BJ (cell line): ENCODE measurements at places on chromosomes 12 and 14.

DNA sequence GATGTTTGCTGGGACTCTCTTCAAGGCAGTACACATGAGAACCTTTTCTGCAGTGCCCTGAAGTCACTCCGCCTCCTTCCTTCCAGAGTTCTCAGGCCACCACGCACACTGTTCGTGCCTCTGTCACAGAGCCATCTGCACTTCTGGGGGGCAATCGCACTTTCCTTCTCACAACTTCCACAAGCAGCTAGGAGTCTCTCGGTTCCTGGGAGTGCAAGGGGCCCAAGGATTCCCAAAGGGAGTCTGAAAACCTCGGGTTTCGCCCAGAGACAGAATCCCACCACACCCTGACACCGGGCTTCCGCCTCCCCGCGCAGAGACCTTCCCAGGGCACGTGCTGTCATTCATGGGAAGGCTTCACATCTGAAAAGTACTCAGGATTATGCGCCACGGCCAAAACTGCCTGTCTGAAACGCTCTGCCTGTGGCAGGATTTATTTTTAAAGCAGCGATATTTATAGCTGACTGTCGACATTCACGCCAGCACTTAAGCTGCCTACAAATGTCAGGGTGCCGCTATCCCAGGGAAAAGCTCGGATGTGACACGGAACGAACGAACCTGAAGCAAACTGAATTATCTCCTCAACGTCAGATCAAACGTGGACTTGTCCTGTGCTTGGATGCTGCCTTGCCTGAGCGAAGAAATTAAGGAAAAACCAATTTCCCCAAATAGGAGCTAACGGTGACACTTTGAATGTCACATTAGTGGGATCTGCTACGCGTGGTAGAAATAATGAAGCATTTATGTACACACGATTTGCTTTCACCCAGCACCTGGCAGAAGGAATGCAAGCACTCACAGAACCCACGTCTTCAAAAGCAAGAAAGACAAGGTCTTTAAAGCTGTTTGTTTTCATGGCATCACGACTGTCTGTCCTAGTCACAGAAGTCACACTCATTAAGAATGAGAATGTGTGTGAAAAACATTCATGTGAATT, 154.0 kb downstream of the PIWIL1 start:
- DNase-seq = no peak

DNA sequence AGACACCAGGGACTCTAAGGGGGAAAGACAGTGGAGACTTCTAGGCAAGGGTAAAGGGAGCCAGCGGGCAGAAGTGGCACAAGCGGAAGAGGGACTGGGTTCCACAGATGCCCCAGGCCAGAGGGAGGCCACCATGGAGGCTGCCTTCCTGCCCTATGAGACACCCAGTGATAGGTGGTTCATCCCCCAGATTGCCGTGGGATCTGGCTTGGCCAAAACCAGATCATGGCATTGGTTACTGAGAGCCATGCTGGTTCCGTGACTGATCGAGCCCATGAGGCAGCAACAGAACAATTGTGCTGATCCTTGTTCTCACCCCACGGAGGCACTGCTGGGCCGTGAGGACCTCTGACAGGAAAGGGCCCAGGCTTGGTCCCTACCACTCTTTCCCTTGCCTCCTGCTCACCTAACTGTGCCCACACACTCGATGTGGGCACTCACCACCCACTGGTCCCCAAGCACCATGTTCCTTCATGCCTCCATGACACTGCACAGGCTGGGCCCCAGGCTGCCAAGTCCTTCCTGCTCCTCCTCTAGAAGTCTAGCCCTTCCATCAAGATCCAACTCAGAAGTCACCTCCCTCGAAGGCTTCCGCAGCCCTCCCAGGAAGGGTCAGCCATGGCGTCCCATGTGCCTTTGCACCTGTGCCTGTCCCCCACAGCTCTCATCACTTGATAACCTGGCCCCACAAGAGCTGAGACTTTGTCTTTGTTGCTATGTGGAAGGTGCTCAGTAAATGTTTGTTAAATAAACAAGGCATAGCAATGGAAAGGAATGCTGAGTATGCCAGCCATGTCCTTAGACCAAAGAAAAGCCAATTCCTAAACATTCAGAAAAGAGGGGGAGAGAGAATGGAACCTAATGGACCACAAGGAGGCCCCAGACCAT, 7.3 kb downstream of the KRT79 start:
- no peak for DNase-seq

DNA sequence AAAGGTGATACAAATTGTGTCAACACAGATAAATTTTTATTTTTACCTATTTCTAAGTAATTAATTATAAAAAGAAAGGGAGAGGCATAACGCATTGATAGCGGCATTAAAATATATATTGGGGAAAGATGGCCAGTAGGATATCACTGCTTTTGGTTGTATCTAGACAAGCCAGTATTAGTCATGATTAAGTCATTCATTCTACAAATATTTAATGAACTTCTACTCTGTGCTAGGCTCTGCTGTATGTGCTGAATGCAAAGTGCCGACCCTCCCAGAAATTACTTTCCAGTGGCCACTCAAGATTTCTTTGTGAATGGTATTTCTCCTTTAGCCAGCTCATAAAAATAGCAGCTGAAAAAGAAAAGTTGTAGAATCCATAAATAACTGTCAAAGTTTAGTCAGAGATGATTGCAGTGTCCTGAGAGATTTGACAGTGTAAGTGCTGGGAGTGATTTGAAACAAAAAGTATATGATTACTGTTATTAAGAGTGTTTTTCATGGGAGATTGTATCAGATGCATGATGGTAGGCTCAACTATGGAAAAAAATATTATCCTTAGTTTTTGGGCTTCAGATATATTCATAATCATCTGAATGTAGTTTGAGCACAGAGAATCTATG, 133.2 kb downstream of the MGAT4C start:
- DNase-seq = no peak

DNA sequence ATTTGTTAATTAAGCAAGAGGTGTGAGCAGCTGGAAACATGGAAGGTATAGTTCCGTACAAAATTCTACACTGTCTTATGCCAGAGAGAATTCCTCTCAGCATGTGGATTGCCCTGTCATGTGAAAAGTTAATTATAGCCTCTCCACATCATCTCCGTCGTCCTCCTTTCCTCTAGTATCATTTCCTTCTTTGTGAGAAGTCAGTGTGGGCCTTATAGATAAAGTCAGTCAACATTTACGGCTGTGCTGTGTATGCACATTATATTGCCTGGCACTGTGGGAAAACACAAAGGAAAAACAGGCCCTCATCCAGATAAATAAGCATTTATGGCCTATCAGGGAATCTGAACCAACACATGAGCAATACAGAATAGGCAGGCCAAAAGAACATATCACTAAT, 236.6 kb downstream of the SEC23A start:
- DNase-seq = no peak

DNA sequence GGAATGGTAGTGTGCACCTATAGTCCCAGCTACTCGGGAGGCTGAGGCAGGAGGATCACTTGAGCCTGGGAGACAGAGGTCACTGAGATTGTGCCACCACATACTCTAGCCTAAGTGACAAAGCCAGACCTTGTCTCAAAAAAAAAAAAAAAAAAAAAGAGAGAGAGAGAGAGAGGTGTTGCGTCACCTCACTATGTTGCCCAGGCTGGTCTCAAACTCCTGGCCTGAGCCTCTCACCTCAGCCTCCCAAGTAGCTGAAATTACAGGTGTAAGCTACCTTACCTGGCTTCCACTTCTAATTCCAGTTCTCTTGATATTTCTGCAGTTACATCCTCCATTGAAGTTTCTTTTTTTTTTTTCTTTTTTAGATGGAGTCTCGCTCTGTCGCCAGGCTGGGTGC, 94.3 kb downstream of the PRICKLE1 start:
- no peak for DNase-seq

- DNase-seq = no peak
These were observed 11.0 kb upstream of the MLXIP start for GRCh38 chr12:122067548-122067947.

DNA sequence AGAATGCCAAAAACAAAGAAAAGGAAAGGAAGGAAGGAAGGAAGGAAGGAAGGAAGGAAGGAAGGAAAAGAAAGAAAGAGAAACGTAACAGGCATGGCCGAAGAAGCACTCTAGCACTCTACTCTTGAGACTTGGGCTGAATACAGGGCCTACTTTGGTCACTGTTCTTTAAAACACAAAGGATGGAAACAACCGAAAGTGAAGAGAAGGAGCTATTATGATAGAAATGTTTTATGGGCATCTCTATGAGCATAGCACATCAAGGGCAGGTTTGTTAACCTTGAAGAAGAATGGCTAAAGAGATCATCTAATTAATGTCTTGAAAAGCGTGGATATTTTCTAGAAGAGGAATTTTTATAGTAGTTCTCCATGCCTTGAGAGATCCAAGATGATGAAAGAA, 15.9 kb upstream of the OTX2 start:
- no peak for DNase-seq

- no peak for DNase-seq
These were observed 10.1 kb downstream of the TMEM179 start for GRCh38 chr14:104594310-104595046.

GRCh38 chr14:68558096-68558495, 234.8 kb downstream of the ZFP36L1 start:
- DNase-seq = no peak

GRCh38 chr14:21505012-21505553, 6.1 kb downstream of the METTL3 start:
- no peak for DNase-seq

- peak; percentile 39 for DNase-seq
These were observed 15.8 kb upstream of the KRAS start for GRCh38 chr12:25266497-25266896.

GRCh38 chr12:110545812-110546211, 37.3 kb downstream of the PPTC7 start:
- no peak for DNase-seq

GRCh38 chr12:132461526-132461925, 28.4 kb upstream of the FBRSL1 start:
- no peak for DNase-seq

DNA sequence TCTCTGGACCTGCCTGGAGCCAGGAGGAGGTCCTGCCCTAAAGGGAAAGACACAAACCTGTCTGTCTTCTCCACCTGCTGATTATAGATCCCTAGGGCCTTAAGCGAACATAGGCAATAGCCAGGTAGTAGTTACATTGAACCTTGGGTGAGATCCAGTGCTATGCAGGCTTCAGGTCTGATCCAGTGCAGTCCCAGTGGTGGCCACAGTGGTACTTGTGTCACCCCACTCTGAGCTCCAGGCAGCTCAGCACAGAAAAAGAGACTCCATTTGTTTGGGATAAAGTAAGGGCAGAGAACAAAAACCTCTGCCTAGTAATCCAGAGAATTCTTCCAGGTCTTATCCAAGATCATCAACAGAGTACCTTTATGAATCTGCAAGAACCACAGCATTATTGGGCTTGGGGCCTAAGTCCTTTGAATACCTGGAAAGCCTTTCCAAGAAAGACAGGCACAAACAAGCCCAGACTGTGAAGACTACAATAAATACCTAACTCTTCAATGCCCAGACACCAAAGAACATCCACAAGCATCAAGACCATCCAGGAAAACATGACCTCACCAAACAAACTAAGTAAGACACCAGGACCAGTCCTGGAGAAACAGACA, 60.4 kb upstream of the KTN1 start:
- DNase-seq = no peak

DNA sequence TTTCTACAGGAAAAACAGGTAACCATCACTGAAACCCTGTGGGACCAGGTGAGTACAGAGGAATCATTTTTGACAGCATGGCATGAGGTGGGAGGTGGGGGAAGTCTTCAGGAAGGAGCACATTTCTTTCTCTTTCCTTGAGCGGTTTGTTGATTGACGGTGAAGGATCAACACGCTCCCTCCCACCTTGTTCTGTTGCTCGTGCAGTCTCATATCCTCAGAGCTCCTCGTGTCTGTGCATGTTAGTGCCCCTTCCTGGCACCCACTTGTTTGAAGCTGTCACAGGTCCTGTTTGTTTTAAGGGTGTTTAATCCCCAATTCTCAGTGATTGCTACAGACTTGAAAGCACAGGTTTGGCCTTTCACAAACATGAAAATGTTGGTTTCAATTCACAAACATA, 4.4 kb downstream of the C12orf54 start:
- DNase-seq = no peak

DNA sequence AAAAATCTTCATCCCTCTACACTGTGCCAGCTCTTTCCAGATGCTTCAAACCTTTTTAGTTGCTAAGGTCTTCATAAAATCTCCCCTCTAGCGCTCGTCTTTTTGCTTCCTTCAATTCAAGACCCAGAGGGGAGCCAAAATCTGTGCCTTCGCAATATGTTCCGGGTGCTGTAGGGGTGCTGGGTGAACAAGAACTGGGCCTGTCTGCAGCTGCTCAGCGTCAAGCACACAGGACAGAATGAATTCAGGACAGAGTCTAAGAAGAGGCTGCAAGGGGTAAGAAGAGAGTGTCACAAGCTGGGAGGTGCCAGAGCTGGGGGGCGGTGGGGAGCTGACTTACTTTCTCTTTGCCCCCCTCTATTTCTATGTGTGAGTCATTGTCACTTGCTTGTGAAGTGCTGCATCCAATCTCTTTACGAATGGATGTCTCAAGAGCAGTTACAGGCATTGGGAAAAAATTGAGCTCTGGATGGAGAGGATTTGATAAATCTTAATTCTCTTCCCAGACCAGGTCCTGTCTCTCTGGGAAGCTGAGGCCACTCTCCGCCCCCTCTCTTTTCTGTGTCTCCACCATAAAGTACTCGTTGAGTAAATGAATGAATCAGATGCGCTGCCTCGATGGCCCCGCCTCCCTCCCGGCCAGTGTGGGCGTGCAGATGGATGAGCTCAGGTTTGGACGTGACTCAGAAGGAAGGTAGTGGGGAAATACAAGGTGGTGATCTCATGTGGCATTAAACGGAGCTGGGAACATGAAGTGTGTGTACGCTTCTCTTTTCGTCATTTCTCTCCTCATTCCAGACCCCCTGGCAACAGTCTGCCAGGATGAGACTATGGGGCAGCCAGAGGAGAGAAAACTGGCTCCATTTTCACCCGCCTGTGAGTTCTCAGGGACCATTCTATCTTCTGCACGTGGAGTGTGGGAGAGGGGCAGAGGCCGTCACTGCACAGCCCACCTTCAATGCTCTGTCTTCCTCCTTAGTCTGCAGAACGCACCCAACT, 91.3 kb downstream of the TSPAN9 start:
- DNase-seq = peak; percentile 87

- DNase-seq = no peak
These were observed 295.1 kb upstream of the SFSWAP start for GRCh38 chr12:131415781-131416180.

- no peak for DNase-seq
These were observed 114.1 kb upstream of the BTG1 start for GRCh38 chr12:92259696-92260251.

DNA sequence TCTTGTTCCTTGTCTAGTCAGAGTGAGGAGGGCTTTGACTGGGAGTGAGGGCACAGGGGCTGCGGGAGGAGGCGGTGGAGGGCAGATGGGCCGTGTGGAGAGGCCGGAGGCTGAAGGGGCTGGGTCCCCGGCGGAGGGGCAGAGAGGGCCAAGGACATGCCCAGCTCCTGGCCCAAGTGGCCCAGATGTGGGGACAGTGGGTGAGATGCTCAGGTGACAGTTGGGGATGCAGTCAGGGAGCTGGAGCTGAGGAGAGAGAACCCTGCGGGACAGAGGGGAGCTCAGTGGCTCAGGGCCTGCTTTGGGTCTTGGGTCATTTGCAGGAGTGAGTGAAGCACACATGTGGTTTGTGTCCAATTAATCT, 26.5 kb upstream of the PLD4 start:
- no peak for DNase-seq

GRCh38 chr12:51403159-51403558, 12.0 kb upstream of the GALNT6 start:
- DNase-seq = no peak

GRCh38 chr12:97637770-97638169, 175.2 kb downstream of the RMST start:
- no peak for DNase-seq

GRCh38 chr12:121801595-121802484, 2.0 kb upstream of the SETD1B start:
- DNase-seq = no peak

GRCh38 chr12:107749083-107749482, 11.9 kb downstream of the PRDM4 start:
- DNase-seq = no peak
